Stimulated activated CD8-positive, alpha-beta memory T cell treated with anti-CD3 and anti-CD28 coated beads, Interleukin-4, amount 100 ng/mL, for 1 hour (primary cell): ENCODE measurements at places on chromosomes 2 and 18.

DNA sequence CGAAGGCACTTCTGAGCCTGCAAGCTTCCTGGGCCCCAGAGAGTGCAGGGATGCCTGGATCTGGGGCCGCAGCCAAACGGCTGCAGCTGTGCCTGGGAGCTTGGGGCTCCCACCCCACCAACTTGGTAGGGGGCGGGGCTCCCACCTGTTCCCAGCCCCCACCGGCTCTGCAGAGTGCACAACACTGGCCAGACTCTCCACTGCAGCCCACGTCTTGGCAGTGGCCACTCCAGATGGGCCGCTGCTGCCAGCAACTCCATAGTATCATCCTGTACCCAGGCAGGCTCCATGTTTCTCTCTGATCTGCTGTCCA, 9.9 kb downstream of the DYSF start:
- DNase-seq: no peak

DNA sequence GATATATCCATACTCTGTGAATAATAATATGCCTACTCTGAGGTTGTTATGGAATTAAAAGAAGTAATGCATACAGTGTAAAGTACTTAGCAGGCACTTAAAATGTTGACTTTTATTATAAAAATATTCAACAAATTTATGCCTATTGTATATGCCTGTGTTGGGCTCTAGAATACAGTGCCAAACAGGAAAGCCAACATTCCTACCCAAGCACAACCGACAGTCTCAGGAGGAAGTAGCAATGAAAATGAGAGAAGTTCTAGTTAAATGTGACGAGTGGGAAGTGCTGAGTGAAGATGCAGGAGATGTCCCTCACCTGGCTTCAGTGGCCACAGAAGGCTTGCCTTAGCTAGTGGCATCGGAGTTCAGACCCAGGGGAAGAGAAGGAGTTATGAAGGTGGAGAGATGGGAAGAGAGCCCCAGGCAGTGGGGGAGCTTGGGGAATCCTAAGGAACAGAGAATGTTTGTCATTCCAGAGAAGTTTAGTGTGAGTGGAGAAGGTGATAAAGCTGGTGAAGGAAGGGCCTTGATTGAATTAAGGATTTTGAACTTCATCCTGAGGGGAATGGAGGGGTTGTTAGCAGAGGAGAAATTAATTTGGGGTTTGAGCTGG, 105.4 kb upstream of the CNGA3 start:
- DNase-seq: no peak

DNA sequence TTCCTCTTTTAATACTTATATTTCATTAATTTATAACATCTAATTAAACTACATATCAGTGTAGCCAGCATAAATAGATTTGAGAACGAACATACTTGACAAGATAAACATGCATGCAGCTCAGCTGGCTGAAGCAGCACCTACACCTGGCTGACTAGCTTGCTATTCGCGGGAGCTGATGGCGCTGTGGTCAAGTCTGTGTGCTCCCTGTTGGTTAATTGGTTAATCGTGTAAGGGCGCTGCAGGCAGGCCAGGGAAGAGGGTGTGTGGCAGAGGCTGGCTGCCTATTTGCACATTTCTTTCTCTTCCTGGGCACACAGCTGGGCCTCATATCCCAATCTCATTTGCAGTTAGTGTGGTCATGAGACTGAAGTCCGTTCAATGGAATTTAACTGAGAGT, 14.5 kb upstream of the VWA3B start:
- DNase-seq: no peak

- no peak for DNase-seq
These were observed 87.1 kb downstream of the MYOM1 start for GRCh38 chr18:3132700-3133099.

- DNase-seq: no peak
These were observed 18.6 kb upstream of the IL18R1 start for GRCh38 chr2:102337012-102337411.
